ENCODE measurements at places on chromosomes 7 and 10.

DNA sequence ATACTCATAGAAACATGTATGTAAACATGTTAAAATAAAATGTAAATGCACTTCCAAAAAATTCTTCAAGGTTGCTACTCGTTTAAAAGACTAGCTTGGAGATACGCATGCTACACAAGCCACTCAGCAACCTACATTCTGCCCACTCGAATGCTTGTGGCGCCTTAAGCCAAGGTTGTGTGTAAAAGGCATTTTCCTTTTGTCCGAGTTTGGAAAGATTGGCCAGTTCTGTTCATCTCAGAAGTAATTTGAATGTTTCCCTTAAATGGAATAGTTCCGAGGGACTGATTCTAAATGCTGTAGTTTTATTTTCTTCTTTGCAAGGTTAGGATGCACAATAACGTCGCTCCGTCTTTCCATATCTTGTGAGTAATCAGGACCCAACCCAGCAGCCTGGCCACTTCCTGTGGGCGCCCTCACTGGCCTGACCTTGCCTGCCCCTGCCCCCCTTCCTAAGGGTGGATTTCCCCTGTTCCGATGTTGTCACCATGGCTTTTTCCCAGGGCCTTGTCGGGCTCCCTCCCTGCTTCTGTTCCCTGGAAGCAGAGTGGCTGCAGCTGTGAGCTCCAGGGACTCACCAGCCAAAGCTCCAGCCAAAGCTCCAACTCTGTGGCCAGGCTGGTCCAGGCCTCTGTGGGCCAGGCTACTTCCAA lies 70.6 kb downstream of the PTPRE start:
- no peak for DNase-seq

- no peak for DNase-seq
These were observed 18.6 kb downstream of the BLNK start for GRCh38 chr10:96252730-96253129.

GRCh38 chr7:85185424-85186082 lies 1.3 kb downstream of the SEMA3D start:
- DNase-seq = no peak

DNA sequence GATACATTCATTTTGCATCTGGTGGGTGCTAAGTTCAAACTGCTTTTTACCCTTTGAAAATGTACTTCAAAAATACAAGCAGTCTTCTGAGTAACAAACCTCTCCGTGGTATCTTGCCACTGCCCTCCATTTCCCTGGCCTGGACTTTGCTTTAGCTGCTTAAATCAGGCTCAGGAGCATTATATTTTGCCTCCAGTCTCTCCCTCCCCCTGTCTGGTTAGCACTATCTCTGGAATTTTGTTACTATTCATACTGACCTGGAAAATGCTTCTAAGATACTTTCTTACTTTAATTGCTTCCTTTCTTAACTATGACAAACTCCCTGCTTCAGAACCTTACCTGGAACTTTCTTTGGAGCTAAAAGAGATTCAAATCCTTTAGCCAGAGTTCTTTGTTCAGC lies 369.8 kb downstream of the GFRA1 start:
- DNase-seq = no peak

GRCh38 chr7:24863626-24864025 lies 106.4 kb upstream of the GSDME start:
- no peak for DNase-seq

GRCh38 chr10:15796098-15796759 lies 64.1 kb downstream of the MINDY3 start:
- DNase-seq = no peak

- no peak for DNase-seq
These were observed 198.5 kb upstream of the TMEM196 start for GRCh38 chr7:19971956-19972355.

GRCh38 chr10:86389441-86390193 lies 23.0 kb upstream of the GRID1 start:
- DNase-seq = peak; percentile 52

DNA sequence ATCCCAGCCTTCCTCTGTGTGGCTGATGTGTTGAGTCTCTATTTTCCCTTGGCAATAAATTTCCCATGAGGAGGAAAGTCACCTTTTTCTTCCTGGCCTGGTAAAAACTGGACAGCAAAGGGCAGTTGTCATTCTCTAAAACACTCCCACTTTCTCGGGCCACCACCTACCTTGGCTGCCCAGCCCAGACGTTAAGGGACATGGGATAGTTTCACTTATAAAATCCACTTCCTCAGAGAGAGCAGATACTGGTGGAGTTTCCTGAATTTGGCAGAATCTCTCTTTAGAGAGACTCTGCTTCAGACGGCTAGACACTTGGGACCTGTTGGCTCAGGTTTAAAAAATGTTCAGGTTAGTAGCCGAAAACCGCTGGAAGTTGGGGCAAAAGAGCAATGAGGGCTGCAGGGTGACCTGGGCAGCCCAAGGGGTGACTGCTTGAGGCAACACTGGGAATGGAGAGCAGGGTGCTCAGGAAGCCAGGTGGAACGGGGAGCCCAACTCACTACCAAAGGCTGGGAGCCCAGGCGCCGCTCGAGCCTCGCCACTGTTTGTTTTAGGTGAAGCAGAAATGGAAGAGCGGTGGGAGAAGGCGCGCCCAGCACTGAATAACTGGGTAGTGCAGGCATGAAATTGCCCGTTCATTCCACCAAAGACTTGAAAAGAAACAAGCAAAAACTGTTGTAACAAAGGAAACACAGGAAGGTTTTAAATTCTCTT lies 186.1 kb downstream of the TRIL start:
- DNase-seq = no peak

GRCh38 chr10:507908-508444 lies 181.5 kb downstream of the DIP2C start:
- no peak for DNase-seq

DNA sequence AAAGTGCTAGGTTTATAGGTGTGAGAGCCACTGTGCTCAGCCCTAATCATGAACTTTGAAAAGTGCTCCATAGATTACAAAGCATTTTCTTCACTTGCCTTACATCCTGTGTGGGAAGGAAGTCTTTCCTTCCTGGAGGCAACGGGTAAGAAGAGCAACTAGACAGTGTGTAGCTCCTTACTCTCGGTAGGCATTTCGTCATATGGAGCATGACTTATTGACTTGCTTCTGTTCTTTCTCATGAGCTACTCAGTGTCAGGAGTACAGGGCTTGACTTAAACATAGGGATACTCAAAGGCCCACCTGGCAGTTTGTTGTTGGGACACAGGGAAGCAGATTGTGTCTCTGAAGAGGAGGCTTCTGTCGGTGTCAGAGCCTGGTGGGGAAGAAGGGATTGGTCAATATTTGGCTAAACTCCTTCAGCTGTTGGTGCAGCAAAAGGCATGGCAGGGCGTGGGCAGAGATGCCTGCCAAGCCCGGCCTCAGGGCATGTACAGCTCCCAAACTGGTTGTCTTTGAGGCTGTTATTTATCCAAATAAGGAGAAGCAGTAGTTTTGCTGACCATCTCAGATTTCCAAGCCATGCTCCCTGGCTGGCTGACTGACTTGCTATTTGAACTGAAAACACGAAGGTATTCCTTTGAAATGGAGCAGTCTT lies 248.9 kb downstream of the KIAA1217 start:
- DNase-seq = no peak

DNA sequence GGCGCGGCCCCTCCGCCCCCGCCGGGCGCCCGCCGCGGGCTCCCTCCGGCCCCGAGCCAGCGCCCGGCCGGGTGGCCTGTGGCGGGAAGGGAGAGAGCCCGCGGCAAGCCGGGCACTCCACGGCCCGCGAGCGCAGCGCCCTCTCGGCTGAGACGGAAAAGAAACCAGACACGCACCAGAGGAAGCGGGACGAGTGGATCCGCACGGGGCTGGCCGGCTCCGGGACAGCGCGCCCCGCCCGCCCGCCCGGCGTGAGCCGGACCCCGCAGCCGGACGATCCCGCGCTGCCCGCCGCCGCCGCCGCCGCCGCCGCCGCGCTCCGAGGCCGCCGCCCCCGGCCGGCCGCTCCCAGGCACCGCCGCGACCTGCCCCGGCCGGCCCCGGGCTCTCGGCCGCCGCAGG lies 300 bp downstream of the ARHGAP21 start:
- peak; percentile 42 for DNase-seq

DNA sequence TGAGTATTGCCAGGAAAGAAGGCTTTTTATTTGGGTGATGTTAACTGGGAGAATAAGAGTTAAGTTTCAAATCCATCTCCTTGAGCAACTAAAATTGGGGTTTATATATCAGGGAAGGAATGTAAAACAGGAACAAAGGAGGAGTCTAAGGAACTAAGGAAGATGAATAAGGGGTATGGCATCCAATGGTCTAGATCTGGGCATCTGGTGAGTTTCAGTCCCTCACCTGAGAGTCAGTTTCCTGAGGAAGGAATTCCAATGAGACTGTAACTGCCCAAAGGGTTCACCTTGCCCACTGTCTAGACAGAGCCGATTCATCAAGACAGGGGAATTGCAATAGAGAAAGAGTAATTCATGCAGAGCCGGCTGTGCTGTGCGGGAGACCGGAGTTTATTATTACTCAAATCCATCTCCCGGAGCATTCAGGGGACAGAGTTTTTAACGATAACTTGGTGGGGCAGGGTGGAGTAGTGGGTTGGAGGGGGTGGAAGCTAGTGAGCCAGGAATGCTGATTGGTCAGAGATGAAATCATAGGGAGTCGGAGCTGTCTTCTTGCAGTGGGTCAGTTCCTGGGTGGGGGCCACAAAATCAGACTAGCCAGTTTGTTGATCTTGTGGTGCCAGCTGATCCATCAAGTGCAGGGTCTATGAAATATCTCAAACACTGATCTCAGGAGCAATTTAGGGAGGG lies 188.3 kb upstream of the STK17A start:
- DNase-seq = no peak

- DNase-seq = no peak
These were observed 24.6 kb upstream of the WNT16 start for GRCh38 chr7:121304102-121304658.

GRCh38 chr7:150734254-150734653 lies 3.0 kb upstream of the GIMAP5 start:
- no peak for DNase-seq

DNA sequence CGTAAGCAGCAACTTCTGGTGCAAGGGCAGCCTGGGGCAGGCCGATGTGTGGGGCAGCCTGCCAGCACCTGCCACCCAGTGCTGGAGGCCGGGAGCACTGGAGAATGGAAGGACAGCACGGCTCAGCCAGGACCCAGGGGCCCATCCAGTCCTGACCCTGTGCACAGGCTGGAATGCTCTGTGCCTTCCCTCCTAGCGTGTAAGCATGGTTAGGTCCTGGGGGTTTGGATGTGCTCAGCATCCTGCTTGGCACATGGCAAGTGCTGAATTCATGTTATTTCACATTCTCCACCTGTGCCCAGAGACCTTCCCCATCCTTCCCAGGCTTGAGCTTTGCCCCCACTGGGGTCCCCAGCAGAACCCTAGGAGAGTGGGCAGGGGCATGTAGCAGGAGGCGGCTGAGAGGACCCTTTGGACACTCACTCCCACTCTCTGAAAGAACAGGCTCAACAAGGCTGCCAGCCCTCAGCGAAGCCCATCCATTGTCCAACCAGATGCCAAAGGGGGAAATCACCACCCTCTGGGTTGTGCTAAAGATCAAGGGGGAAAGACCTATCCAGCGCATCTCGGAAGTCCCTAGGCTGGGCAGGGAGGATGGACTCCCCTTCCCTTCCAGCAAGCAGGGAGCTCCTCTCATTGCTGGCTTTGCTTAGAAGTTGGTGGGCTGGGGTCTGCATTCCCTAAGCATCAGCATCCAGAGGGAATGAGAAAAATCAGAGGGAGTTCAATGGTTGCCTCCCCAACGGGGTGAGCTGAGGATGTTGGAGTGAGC lies 29.7 kb downstream of the ANXA8 start:
- no peak for DNase-seq

GRCh38 chr7:10770176-10770575 lies 203.5 kb upstream of the PHF14 start:
- DNase-seq = no peak

DNA sequence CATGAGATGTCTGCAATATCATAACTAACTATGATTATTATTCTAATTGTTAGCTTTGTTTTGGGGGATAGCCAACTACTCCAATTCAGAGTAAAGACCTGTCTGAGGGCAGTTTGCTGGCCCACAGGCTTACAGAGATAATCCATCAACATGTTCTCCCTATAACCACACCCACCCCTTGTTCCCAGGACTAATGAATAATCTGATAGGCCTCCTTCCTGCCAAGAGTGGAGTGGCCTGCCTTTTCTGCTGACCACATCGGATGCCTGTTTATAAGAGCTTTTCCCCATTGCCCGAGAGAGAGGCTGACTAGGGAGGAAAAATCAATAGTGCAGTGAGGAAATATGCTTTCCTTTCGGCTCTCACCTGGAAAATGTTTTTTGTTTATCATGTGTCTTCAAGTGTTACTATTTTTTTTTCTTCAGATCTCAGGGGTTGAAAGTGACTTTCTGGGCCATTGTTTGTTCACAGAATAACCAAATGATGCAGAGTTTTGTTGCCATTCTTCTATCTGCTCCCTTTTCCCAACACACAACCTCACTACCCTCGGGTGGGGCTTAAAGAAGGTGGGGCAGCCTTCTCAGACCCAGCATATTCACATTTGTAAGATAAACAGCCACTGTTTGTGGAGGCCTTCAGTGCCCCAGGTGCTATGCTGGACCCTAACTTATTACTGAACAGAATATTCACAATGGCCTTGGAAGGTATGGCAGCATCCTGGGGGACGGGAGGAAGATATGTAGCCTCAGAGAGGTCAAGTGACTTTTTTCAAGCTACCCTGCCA lies 38.4 kb downstream of the PLPP4 start:
- DNase-seq = no peak

DNA sequence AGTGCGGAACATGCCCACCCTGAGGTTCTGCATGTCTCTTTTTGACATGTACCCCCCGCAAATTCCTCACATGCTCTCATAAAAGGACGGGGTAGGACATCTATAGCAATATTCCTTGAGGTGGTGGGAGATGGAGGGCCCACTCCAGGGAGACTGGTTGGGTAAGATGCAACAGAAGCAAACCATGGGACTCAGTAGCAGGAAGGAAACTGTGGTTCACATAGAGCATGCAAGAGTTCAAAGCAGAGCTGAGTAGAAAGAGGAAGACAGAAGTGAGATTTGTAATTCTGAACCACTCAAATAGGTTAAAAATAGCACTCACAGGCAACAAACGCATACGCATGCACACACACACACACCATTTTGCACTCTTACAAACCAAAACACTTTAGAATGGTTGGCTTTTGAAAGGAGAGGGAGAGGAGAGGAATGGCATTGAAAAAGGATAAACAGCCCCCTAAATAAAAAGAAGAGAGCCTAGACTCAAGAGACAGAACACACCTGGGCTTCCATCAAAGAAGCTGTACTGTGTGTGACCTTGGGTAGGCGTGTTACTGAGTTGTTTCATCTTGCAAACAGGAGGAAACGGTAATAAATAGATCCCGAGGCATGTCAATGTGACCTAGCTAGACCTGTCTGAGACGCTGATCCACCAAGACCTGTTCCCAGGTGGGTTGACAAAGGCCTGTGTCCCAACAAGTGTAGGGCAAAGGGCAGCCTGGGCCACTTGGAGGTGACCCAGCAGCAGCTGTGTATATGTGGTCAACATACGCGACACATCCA lies 77.6 kb upstream of the LRRC4 start:
- peak; percentile 15 for DNase-seq

- no peak for DNase-seq
These were observed 314.1 kb downstream of the WDR11 start for GRCh38 chr10:121165276-121165675.

DNA sequence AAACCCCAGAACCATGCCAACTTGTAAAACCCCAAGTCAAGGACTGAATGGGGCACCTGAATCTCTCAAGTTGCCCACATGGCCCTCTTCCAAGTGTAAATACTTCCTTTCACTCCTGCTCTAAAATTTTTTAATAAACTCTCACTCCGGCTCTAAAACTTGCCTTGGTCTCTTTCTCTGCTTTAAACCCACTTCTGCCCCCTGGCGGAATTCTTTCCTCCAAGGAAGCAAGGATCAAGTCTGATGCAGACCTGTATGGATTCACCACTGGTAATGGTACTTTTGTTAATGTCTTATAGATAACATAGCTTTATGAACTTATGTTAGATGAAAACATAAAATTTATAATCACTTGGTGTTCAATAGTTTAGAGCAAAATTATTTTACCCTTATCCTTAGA lies 33.8 kb downstream of the SLC16A9 start:
- DNase-seq = no peak

All from stimulated activated naive CD8-positive, alpha-beta T cell treated with anti-CD3 and anti-CD28 coated beads, Interleukin-15, amount 100 ng/mL, for 72 hours (primary cell).